ENCODE measurements at places on chromosomes 2 and 18.

DNA sequence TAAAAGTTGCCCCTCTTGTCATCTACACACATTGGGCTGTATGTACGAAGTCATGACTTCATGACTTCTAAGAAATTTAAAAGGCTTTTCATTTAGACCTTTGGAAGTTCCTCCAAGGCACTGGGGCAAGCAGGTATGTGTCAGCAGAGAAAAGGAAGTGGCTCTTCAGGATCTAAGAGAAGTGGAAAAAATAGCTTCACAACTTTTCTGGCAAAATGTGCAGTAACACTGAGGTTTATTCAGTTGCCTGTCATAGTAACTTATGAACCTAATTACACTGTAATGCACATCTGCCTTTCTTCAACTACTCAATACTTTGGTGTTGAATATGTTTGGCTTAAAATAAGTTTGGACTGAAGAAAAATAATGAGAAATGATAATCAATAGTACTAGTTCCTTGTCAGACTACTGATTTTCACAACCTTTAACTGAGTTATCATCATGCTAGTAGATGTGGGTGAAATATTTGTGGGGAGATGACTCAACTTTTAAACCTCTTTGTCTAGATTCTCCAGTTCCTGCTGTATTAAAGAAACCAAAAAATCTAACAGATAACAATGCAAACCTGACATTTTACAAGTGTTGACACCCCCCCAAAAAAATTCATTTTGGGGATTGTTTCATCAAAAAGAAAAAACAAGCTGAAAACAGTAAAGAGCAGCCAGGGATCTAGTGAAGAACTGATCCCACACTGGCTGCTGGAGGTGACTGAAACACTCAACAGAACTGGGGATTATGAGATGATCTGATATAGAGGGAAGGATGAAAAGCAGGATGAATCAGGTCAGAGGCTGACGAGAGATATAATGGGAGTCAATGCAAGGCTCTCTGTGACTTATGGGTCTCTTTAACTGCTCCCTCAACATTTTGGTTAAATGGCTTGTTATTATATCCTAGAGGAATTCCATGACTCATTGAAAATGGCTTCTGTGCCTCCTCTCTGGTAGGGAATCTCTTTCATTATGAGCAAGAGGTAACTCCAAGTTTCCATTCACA, 84.6 kb downstream of the COLEC12 start:
- DNase-seq = no peak

GRCh38 chr2:109458512-109458911, 155.3 kb downstream of the SEPTIN10 start:
- no peak for DNase-seq

GRCh38 chr18:59059140-59059539, 80.5 kb upstream of the SEC11C start:
- DNase-seq = no peak

DNA sequence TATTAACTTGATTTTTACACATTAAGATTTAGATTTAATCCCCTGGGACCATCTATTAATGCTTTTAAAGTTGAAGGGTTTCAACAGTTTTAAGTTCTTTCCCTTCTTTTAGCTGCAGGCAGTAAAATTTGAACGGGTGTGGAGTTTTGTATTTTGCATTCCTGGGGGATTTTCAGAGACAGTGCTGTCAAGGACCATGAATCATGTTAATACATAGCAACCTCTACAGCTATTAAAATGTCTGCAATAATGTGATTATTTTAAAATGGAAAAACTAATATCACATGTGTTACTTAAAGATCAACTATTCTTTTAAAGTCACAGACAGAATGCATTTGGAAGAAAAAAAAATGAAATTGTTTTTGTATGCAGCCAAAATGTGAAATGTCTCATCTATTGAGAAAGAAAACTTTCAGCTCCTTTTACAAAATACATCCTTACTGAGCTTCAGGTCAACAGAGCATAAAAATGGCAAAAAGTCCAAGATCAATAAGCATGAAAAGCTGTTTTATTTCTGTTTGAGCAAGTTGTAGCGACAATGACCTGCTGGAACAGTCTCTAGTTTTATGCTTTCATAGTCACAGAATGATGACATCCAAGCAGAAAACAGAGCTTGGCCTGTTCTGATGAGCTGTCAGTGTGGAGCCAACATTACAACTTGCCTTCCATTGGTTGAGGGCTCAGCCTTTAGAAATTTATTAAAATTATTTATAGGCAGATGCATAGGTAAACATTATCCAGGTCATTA, 21.6 kb upstream of the ZNF521 start:
- no peak for DNase-seq

GRCh38 chr2:40975151-40975550, 523.3 kb upstream of the SLC8A1 start:
- no peak for DNase-seq

- DNase-seq = no peak
Observed at GRCh38 chr2:153232464-153232863, 246.1 kb downstream of the RPRM start.

GRCh38 chr2:55805686-55806085, 112.0 kb upstream of the PNPT1 start:
- no peak for DNase-seq

DNA sequence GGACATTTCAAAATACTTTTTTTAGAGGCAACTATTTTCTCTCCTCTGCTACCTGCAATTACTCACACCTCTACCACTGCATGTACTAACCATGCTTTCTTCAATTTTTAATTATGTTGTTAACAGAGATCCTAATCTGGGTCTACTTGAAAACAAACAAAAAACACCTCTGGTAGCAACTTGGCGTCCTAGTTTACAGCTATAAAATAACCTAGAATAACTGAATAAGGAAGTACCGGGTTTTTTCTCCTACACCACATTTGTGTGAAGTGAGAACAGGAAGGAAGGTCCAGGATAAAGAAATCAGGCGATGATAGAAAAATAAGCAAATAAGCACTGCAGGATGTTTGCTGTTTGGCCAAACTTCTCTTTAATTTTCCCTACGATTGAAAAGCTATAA, 633.5 kb downstream of the LRP1B start:
- DNase-seq = peak; percentile 18

- DNase-seq = no peak
Observed at GRCh38 chr2:157876786-157877138, 632 bp upstream of the ACVR1 start.

- no peak for DNase-seq
Observed at GRCh38 chr2:144490017-144490416, 29.9 kb downstream of the ZEB2 start.

DNA sequence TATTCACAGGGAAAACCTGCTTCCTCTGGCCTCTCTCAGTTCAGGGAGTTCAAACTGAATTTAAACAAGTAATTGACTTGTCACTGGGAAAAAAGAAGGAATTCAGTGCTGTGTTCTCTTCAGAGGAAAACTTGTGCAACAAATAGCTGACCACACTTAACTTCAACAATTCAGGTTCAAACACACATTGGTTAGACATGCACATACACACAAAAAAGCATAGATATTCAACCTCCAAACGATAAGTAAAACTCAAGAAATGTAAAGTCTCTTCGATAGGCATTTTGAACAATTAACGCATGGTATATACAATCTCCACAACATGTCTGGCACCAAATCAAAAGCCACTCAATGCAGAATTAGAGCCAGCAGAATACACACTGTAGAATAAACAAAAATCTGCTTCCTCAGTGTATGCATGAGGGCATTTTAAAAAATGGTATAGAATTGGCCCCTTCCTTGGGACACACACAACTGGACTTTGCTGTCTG, 269.0 kb downstream of the TCF4 start:
- peak; percentile 30 for DNase-seq

- no peak for DNase-seq
Observed at GRCh38 chr2:43041661-43042360, 184.6 kb downstream of the ZFP36L2 start.

GRCh38 chr2:235843591-235844395, 324.4 kb downstream of the GBX2 start:
- DNase-seq = no peak

DNA sequence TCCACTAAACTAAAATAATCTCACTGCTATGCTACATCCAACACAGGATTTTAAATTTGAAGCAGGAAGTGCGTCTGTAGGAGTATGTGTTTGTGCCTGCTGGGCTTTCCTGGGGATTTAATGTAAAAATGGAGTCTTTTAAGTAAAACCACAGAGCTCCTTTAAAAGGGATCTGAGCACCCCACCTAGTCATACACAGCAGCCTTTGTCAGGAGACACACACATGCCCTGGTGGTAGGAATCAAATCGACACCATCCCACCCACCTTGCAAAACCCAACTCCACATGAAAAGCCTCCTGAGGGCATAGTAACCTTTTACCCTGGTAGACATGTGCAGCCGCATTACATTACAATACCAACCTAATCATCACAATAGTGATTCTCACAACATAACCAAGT, 29.1 kb downstream of the UXS1 start:
- no peak for DNase-seq

GRCh38 chr2:241551599-241551997, 6.9 kb upstream of the BOK start:
- DNase-seq = no peak
